AG10803 (cell line): ENCODE measurements at places on chromosomes 6 and 20.

DNA sequence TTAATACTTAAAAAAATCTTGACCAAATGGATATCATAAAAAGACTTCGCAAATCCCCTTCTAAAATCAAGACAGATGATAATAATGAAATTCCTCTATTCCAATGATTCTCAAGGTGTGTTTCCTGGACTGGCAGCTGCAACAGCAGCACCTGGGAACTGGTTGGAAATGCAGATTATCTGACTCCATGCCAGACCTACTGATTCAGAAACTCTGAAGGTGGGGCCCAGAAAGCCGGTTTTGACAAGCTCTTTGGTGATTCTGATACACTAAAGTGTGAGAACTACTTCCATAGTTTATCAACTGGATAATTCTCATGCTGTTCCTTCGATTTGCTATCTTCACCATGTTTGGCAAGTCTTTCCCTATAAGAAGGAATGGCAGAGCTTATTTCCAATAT lies 252.1 kb downstream of the COL12A1 start:
- DNase-seq = no peak

GRCh38 chr20:13574071-13574470 lies 64.7 kb downstream of the TASP1 start:
- no peak for DNase-seq

DNA sequence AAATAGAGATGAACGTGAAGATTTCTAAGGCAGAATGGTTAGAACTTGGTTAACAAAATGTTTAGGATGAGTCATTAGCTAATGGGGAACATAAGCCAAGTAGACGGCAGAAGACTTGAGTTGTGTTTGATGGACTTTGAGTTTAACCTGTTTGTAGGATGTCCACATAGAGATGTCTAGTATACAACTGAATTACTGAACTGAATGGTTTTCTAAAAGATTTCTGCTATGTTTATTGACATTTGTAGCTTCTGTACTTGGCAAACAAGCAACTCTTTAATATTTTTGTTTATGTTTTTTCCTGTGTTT lies 54.5 kb upstream of the DYNLRB1 start:
- no peak for DNase-seq

GRCh38 chr6:157281570-157281969 lies 41.7 kb downstream of the TMEM242 start:
- peak; percentile 13 for DNase-seq

DNA sequence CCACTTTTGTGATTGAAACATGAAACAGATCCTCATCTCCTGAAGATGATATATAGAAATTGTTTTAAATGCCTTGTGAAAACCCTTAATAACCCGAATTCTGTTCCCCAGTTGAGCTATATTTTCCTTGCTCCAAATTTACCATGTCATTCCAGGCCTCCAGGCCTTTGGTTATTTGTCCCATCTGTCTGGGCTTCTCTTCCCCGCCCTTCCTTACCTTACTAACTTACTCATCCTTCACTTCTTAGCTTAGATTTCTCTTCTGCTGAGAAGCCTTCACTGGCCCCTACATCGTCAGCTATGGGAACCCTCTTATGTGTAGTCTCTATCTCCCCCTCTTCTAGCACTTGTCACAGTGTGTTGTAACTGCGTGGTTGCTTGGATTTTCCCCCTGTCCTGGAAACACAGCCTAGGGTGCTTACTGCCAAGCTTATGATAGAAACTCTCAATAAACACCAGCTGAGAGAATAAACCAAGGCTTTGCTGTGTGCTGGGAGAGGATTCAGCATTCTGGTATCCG lies 68.6 kb downstream of the SGK1 start:
- DNase-seq = no peak

DNA sequence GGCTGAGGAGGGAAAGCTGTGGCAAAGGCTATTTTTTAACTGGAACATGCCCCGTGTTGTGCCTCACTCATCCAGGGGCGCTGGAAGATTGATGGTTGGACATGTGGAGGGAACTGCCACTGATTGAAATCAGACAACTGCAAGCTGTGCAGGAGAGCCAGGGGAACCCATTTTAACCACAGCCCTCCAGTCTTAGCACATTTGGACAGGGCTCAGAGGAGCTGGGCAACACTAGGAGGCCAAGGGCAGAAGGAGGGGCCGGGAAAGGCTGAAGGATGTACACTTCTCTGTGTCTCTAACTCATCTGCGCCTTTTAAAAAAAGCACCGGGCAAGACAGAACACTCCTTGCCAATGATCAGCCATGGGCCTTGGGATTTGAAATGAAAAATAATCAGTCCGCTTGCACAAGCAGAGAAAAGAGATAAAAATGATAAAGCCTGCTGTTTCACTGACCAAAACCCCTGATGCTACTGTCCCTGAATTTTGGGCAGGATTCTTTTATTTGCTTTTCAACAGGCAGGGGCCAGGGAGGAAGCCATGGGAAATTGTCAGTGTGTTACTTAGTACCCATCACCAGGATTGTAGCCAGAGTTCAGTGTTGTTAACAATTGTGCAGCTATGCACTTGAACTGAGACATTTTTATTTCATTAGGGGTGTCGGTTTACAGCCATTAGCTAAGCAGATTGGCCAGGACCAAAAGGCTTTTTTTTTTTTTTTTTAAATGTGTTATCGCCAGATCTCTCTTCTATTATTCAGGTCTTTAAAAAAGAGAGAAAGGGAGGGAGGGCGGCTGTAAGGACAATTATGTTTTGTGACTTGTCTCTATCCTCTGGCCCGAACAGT lies 109.3 kb upstream of the EYA4 start:
- no peak for DNase-seq

DNA sequence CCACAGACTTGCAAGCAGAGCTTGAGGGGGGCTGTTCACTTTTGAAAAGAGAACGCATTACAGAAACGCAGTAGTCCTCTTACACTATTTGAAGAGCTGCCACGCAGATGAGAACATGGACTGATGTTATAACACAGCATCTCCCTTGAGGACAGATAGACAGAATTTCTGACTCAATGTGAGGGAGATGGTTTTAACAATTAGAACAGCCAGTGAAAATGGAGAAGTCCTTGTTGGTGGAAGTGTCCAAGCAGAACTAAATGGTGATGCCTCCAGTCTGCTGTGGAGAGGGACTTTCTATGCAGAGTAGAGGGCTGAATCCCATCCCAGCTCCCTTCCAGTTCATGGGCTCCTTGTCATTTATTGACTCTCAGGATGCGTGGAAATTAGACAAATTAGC lies 100.0 kb downstream of the RREB1 start:
- no peak for DNase-seq

DNA sequence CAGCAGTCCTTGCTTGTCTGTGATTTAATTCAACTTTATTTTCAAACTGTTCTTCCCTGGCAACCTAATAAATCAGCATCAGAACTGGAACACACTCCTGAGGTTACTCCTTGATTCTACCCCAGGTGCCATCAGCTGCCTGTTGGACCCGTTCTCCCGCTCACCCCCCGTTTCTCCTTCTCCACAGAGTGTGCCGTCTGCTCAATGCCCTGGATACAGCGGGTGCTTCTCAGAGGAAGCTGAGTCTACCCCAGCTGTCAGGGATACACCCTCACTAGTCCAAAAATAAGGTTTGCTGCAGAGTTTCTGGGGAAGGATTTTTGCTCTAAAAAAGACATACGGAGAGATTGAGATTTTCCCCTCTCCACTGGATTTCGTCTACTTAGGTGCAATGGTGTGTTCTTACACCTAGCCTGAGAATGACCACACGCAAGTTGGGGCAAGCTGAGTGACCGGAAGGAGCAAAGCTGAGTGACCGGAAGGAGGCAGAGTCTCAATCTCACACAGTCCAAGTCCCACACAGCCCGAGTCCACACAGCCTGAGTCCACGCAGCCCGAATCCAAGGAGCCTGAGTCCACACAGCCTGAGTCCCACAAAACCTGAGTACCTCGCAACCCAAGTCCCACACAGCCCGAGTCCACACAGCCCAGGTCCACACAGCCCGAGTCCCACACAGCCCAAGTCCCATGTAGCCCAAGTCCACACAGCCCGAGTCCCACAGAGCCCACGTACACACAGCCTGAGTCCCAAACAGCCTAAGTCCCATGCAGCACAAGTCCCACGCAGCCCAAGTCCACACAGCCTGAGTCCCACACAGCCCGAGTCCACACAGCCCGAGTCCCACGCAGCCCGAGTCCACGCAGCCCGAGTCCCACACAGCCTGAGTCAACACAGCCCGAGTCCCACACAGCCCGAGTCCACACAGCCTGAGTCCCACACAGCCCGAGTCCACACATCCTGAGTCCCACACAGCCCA lies 58.6 kb upstream of the DACT2 start:
- no peak for DNase-seq

GRCh38 chr6:127205036-127205435 lies 61.6 kb upstream of the RNF146 start:
- DNase-seq = no peak

- no peak for DNase-seq
Measured at GRCh38 chr6:134047673-134048072, 4.8 kb downstream of the SLC2A12 start.

DNA sequence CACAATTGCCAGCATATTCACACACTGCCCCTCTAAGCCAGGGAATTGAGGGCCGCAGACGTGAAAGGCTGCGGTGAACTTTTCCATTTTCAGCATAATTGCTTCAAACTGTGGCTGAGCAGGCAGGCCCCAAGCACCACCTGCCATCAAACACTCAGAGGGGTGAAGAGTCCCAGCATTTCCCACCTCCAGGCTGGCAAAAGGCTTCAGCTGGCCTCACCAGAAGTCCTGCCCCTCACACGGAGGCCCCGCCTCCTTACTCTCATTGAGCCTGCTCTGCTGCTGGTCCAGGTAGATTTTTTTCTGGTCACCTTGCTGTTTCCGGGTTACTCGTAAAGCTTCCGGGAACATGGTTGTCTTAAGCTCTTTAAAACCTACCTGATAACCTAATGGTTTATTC lies 52.0 kb upstream of the PRELID3B start:
- no peak for DNase-seq

- DNase-seq = no peak
Measured at GRCh38 chr6:147561726-147562125, 53.2 kb downstream of the SAMD5 start.

GRCh38 chr20:4685923-4686221 lies 35.8 kb upstream of the PRND start:
- no peak for DNase-seq

DNA sequence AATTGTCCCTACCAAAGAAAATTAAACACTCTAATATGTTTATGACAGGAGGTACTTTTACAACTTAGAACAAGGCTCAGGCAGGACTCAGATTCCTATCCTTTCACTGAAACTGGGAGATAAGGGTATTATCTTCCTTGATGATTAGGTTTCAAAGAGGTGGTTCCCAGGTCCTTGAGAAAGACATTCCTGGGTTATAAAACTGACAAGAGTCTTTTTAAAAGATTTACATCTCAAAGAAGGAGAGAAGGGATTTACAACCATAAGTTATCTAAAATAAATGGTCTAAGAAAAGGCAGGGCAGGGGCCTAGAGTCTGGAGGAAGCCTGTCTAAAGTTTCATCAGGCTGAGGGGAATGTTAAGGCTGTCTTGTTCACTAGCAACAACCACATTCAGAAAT lies 1492.5 kb downstream of the HACE1 start:
- no peak for DNase-seq

GRCh38 chr6:52507557-52508260 lies 69.2 kb downstream of the TRAM2 start:
- DNase-seq = peak; percentile 89

- DNase-seq = no peak
Measured at GRCh38 chr20:16317445-16318362, 255.5 kb downstream of the KIF16B start.

GRCh38 chr20:9444921-9445320 lies 69.5 kb upstream of the LAMP5 start:
- no peak for DNase-seq

- DNase-seq = no peak
Measured at GRCh38 chr20:44830995-44831394, 20.6 kb upstream of the RIMS4 start.

DNA sequence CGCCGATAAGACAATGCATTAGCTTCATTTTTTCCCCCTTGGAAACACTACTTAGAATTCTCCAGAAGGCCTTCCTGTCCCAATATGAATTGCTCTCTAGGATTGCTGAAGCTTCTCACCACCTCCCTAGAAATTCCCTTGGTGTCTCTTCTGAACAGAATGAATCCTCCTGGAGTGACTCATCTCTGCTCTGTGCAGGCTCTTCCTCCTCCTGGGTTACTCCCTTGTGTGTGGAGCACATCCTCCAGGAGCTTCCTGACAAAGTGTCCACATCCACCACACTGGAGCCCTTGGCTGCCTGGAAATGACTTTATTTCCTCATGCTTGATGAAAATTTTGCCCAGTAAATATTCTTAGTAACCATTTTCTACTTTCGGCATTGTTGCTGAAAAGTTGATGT lies 54.4 kb downstream of the DTNBP1 start:
- peak; percentile 83 for DNase-seq

DNA sequence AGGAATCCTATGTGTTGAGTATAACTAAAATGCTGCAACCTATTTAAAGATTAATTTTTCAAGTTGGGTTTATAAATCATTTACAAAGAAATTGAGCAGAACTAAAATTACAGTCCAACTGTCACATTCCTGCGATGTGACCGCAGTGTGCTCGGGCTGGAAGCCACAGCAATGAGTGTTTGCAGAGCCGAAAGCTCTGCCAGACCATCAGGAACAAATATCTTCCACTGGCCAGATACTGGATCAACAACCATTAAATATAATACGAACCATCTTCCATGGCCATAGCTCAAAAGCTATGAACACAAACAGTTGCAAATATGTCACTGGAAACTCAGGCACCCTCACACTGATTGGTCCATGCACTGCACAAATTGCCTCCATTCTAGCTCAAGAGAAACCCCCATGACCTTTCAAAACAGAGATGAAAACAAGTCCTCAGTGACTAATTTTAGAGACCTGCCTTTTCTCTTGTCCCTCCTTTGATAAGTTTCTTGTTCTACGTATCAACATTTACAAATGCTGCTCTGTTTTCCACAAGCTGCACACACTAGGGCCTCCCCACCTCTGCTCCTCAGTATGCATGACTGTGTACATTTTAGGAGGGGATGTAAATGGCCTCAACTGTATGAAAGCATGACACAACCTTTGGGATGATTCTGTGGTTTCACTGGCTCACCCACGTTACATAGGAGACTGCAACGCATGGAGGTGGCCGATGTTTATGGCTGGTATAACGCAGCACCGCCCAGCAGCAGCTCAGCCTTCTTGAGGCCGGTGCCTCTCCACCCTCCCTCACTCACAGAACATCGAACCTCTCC lies 171.7 kb downstream of the WDR27 start:
- peak; percentile 97 for DNase-seq

DNA sequence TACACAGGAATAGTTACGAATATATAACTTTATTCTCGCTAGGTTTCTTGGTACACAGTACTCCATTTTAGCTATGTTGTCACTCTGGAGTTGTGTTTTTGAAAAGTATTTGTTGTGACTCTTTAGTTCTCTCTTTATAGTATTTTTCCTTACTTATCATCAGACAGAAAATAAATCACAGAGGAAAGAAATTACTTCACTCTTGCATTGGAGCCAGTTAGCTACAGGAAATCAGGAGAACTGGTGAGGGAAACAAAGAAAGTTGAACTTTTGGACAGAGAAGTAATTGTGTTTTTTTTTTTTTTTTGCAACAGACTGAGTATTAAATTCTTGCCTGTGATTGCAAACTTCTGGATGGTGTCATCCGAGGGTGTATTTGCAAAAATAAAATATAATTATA lies 33.9 kb downstream of the DSE start:
- peak; percentile 50 for DNase-seq
